Epithelial cell of proximal tubule (primary cell): ENCODE measurements at places on chromosomes 6 and 20.

- no peak for DNase-seq
These were observed 112.6 kb downstream of the CDC5L start for GRCh38 chr6:44500074-44500473.

DNA sequence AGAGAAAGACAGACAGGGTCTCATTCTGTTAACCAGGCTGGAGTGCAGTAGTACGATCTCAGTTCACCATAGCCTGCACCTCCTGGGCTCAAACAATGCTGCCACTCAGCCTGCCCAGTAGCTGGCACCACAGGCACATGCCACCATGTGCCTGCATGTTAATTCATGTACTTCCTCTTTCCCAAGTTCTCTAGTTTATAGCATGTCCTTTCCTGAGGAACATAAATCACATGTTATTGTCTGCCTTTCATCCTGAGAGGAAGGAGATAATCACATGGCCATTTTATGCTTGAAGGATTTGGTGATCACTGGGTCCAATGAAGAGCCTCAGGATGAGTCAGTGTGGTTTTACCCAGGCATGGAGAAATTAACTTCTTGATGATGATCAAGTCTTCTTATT, 47.9 kb downstream of the COL11A2 start:
- DNase-seq, result peak; percentile 66

DNA sequence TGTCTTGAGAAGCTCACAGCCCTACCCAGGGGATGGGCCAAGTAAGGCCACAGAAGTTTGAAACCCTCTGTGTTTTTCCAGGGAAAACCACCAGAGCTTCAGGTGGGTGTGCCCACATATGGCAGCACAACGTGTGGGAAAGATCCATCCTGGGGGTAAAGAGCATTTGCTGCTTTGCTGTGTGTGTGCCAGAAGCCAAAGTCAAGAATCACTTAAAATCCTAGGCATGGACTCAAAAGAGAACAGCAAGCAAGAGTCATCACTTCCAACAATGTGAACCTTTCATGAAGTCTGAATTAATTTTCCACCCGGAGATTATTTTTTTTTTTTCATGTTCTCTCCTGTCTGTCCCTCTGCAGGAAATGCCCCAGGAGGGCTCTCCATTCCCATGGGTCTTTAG, 308.2 kb upstream of the SGK1 start:
- no peak for DNase-seq

DNA sequence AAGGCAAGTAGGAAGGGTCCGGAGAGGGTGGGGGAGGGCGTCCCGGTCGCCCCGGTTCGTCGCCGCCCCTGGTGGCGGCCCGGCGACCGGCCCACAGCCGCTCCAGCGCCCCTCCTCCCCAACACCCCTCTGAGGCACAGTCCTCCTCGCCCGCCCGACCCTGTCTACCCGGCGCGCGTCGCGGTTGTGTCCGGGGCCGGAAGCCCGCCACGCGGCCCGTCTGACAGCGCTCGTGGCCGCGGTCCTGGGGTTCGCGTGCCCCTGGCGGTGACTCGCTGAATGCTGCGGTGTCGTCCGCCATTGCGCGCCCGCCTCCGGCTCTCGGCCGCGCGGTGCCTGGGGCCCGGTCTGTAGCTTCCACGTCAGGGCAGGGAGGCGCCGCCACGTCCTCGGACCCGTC, 335.3 kb upstream of the DEFB115 start:
- DNase-seq, result no peak
